ENCODE measurements at places on chromosomes 3 and 15.
A peak's percentile ranks its signal among the peaks of the same experiment; 100 is the strongest.

DNA sequence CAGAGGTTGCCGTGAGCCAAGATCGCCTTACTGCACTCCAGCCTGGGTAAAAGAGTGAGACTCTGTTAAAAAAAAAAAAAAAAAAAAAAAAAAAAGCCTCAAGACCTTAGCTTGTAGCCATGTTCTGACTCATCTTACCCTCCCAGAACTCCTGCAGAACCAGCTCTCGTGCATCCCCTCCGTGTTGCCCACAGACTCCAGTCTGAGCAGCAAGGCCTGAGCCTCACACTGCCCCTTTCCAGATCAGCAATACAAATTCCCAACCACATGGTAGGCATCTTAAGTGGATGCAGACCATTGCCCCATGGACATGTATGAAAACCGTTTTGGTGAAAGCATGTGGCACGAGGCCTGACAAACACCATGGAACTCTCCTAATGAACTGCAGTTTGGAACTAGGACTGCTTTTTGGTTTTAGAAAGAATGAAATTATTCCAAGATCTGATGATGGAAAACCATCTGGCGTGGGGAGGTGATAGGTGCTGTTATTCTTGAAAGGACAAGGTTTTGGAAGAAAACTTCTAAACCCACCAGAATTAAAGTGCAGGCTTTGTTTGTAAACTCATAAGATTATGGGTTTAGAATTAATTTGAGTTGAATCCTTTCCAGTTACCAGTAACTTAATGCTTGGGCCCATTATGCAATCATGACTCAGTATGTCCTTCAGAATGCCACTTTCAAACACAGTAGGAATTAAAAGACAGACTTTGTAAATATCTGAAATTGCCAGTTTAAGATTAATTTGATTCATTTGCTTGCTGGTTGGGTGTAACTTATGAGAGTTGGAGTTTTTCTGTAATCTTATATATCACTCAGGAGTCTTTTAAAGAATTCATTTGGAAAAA, 163.7 kb upstream of the LRTM1 start:
- peak; percentile 83 for DNase-seq

GRCh38 chr3:120469882-120470301, 19.1 kb upstream of the FSTL1 start:
- DNase-seq = peak; percentile 53

- DNase-seq = peak; percentile 30
These were observed 102.7 kb downstream of the CDIN1 start for GRCh38 chr15:36682101-36682500.

- peak; percentile 25 for DNase-seq
These were observed 150.3 kb upstream of the ARHGEF26 start for GRCh38 chr3:153970741-153971347.

GRCh38 chr15:48954538-48954937, 9.2 kb downstream of the SHC4 start:
- peak; percentile 69 for DNase-seq

DNA sequence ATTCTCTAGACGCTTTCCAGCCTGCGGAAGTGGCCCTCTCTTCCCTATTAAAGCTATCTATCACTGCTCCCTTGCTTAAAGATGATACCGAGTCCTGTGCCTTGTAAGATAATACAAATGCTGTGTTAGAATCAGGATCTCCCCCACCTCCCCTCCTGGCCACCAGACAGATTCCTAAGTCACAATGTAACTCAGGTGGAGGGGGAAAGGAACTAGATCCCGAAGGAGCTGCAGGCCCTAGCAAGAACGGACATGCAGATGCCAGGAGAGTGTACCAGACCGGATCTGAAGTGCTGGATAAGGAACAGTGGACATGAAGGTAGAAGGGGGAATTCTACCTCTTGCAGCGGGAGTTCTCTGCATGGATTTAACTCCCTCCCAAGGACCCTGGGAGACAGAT, 230.7 kb upstream of the LYSMD4 start:
- no peak for DNase-seq

DNA sequence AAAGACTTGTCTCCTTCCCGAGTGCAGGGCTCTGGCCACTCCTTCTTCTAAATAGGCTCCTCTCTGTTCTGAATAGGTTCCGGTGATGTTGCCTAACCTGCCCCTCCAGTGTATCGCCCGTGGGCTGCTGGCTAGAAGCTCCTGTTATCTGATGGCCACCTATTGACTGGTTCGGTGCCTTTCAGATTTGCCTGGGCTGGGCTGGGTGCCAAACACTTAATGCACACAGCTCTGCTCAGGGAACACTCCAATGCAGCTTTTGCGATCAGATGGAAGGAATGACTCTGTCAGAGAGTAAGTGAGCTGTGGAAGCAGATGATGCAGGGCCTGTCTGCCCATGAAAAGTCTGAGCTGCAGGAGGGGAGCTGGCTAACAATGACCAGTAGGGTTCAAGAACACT, 112.9 kb downstream of the CORO2B start:
- DNase-seq = no peak

DNA sequence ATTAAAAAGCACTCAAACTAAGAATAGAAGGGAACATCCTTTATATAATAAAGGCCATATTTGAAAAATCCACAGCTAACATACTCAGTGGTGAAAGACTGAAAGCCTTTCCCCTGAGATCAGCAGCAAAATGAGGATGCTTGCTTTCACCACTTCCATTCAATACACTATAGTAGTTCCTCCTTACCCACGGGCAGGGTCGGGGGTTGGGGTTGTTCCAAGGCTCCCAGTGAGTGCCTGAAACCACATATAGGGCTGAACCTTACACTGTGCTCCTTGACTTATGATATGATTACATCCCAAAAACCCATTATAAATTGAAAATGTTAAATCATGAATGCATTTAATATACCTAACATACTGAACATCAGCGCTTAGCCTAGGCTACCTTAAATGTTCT, 37.7 kb downstream of the ALDH1L1 start:
- DNase-seq = no peak

- DNase-seq = no peak
These were observed 42.3 kb downstream of the FGD5 start for GRCh38 chr3:14861031-14861430.

DNA sequence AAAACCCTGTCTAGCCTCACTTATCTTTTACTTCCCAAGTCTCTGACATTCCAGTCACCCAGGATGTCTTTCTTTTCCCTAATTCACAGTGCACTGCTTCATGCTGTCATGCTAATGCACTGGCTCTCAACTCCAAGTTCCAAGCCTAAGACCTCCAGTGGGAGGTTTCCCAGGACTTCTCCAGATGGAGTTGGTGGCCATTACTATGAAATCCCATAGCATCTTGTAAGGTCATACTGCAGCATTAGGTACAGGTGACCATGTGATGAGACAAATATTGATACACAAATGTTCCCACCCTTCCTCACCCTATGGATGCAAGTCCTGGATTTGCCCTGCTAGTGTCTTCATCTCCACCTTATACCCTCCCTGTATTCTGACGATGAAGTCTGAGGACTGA, 138.6 kb upstream of the PRICKLE2 start:
- DNase-seq = no peak

- DNase-seq = peak; percentile 77
These were observed 267.7 kb downstream of the XXYLT1 start for GRCh38 chr3:195003006-195003892.

DNA sequence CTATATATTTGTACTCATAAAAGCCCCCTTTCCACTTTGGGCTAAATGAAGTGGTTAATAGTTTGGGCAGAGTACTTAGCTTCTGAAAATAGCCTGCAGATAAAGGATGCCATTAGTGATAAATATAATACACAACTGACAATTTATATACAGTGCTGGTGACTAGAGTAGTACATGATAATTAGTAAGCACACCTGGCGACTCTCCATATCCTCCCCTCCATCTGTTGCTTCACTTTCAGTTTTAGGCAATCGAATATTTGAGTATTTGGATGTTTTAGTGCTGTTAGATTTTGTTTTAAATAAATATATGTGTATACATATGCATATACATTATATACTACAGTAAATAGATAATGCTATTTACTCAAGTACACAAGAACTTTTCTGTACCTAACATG, 35.9 kb upstream of the CHMP2B start:
- DNase-seq = no peak

DNA sequence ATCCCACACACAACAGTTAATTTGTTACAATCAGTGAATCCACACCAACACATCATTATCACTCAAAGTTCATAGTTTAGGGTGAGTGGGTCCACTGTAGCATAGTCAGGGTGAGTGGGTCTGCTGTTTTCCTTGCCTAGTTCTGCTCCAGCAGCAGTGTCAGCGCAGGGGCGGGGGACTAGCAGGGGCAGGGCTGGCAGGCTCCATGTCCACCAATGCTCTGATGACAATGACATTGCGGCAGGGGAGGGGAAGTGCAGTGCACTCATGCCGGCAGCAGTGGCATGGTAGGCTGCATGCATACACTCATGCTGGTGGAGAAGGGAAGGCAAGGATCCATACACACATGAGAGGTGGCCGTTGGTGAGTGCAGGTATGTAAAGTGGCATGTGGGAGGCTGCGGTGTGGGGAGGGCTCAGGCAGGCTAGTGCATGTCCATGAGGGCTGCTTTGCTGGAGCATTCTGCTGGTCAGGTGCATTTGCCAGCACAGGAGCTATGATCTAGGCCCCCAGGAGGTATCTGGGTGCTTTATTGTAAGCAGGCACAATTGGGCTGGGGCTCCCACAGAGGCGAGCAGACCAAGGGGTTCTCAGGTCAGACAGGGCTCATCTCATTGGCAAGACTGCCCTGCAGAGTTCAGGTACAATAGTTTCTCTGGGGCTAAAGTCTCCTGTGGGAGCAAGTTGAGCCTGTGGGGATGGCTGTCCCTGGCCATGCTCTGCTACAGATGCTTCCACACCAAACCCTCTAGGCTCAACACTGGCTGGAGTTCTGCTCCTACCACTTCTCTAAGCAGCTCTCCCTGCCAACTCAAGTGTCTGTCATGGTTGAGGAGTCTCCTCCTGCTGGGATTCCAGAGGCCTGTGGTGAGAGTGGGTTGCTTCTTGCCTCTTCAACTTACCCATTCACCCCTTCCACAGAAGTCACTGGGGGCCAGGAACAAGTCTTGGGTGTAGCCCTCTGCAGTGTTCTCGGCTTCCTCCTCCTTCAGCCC, 81.3 kb downstream of the KCNAB1 start:
- no peak for DNase-seq

GRCh38 chr15:45181491-45182285, 6.1 kb downstream of the SHF start:
- DNase-seq = no peak

- no peak for DNase-seq
These were observed 1.0 kb upstream of the MELTF start for GRCh38 chr3:197030379-197031314.

- no peak for DNase-seq
These were observed 287.1 kb downstream of the SQOR start for GRCh38 chr15:45921978-45922377.

GRCh38 chr3:59565125-59565524, 515.3 kb upstream of the CFAP20DC start:
- no peak for DNase-seq

DNA sequence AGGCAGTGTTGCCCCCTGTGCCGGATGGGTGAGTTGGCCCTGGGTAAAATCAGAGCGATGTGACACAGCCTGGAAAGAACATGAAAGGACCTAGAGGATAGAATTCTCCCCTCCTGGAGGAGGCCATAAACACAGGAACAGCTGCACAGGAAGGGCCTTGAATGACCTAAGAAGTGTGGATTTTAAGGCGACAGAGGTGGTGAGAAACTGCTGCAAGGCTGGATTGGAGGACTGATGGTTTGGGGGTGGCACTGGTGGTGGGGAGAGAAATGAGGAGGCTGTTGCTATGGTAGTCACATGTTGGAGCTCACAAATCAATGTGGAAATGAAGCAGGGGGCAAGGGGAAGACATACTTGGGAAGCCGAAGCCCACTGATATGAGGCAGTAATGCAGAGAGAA, 13.8 kb downstream of the XIRP1 start:
- peak; percentile 42 for DNase-seq

DNA sequence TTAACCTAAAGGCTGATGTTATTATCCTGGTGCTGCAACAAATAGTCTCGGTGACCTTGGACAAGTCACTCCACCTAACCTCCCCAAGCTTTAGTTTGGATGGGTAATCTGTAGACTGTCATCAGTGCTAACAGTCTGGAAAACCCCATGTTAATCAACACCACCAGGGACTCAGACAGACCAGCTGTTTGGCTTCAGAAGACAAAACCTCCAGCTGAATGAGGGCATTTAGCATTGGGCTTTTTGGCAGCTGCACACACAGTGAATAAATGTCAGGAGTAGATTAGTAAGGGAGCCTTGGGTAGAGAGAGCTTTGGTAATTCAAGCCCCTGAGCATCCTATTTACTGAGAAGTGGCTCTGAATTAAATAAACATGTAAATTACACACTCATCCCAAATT, 24.9 kb upstream of the C3orf80 start:
- no peak for DNase-seq

DNA sequence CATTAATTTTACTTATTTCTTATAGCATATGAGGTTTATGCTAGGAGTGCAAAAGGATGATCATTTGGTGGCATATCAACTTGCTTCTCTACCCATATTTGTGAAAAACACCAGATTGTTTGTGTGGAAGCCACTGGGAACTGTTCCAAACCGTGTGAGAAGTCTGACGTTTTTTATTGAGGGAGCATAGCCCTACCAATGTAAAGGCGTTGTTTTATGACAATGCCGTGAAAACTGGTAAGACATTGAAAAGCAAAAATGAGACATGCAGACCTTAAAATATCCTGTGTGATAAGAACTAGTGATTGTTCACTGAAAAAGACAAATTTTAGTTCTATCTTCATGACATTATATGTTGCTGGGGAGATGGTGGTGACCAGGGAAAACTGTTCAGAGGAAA, 87.8 kb downstream of the CHL1 start:
- no peak for DNase-seq

DNA sequence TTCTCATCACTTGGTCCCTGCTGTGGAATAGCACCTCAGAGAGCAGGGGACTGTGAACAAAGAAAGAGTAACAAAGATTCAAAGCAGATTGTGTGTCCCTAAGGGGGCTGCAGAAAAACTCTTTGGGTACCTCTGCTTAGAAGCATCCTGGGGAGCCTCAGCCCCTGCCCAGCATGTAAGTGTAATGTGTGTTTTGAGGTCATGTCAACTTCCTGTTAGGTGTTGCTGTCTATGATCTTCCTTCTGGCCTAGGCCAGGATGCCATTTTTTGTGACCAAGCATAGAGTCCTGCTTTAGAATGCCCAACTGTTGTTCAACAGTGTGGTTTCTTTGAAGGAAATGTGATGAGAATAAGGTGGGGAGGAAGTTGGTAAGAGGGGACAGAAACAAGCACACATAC, 77.1 kb upstream of the BCL6 start:
- DNase-seq = no peak

Data from AG10803 (cell line).